Activated naive CD8-positive, alpha-beta T cell treated with anti-CD3 and anti-CD28 coated beads, Interleukin-2, amount 50 U/mL, for 16 hours (primary cell): ENCODE measurements at places on chromosomes 6 and 20.

GRCh38 chr6:159935633-159936032, 33.2 kb upstream of the IGF2R start:
- DNase-seq, result no peak

DNA sequence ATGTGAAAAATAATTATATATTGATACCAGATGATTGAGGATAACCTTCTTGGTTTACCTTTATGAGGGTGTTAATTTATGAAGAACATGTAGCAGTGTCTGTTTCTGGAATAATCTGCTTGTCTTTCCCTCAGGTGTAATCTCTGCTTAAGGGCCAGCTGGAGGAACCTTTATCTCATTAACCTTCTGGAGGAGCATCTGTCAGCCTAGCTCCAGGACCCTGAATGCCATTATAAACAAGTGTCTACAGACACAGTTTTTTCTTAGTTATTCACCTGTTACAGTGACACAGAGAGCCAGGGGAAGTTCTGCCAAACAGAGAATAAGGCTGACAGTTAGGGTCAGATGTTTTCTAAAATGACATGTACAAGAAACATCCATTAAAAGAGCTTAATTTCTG, at the start of gene IMPG1:
Gene IMPG1 (minus strand): TSS at position 101 of the 400 bp plus-strand sequence. CDS start 174 bp downstream, outside the sequence.
- no peak for DNase-seq

GRCh38 chr6:31922942-31923341, 4.6 kb upstream of the C2 start:
- DNase-seq, result no peak

- DNase-seq, result no peak
Measured at GRCh38 chr6:85640821-85641220, 1.9 kb downstream of the SYNCRIP start.

- no peak for DNase-seq
Measured at GRCh38 chr20:24135781-24136180, 147.2 kb upstream of the GGTLC1 start.

GRCh38 chr6:112296122-112296521, 41.8 kb upstream of the LAMA4 start:
- no peak for DNase-seq
